ENCODE measurements at places on chromosomes 7 and 10. TPM values are rescaled to one million over a fixed set of nuclear protein-coding genes. Genes with fewer than 3 reads are reported as not detected.

- no peak overlapping the region for H3K4me3 ChIP-seq
- H3K36me3 ChIP-seq, result peaks cover 12% of the 10 kb centered on the region
- H3K27me3 ChIP-seq, result no peaks in the 10 kb centered on the region
- H3K27ac ChIP-seq, result no peak overlapping the region
Observed at GRCh38 chr7:30546596-30546995, 42.0 kb upstream of the GGCT start.

DNA sequence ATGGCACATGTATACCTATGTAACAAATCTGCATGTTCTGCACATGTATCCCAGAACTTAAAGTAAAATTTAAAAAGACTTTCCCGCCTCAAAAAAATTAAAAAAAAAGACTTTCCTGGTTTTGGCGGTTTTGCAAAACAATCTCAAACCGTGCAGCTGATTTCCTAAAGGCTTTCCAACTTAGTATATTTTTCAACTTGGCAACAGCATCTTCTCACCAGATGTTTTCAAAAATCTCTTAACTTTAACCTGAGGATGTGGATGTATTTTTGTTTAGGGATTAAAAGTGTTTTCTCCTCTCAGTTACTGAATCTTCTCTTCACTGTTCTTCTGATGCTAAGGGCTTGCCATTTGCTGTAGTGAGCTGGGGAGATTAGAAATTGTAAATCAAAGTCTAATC is 96.5 kb upstream of the PLPP4 start:
- H3K4me1 ChIP-seq, result no peaks in the 10 kb centered on the region
- H3K4me3 ChIP-seq, result no peak overlapping the region
- H3K27me3 ChIP-seq, result no peaks in the 10 kb centered on the region

DNA sequence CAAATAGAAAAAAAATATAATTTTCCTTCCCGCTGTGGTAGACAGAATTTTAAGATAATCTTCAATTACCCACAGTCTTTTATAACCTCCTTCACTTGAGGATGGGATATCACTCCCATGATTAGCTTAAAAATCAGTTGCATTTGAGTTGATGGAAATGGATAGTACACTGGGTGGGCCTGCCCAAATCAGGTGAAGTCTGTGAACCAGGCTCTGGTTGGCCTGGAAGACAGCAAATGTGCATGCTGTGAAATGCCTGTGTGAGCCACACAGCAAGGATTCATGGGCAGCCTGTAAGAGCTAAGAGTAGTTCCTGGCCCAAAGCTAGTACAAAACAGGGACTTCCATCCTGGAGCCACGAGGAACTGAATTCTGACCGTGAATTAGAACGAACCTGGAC is 548.0 kb downstream of the CALN1 start:
- H3K4me3 ChIP-seq, result no peak overlapping the region
- no peak for DNase-seq
- H3K27me3 ChIP-seq, result no peaks in the 10 kb centered on the region
- no peak overlapping the region for H3K27ac ChIP-seq

GRCh38 chr7:73341877-73342276 is 13.9 kb downstream of the FKBP6 start:
- peak; percentile 13 for DNase-seq
- no peak overlapping the region for H3K27ac ChIP-seq
- H3K27me3 ChIP-seq, result peaks cover 6% of the 10 kb centered on the region

- H3K27me3 ChIP-seq, result no peaks in the 10 kb centered on the region
- no peak for DNase-seq
- no peak overlapping the region for H3K27ac ChIP-seq
Observed at GRCh38 chr7:79293655-79294142, 159.8 kb downstream of the MAGI2 start.

HGF gene
- not detected for total RNA-seq

GRCh38 chr7:95470452-95470851 is 15.3 kb upstream of the ASB4 start:
- peak; percentile 24 for DNase-seq
- peaks cover 11% of the 10 kb centered on the region for H3K4me1 ChIP-seq
- H3K36me3 ChIP-seq, result no peaks in the 10 kb centered on the region

GRCh38 chr7:105775580-105775979 is 100.8 kb downstream of the ATXN7L1 start:
- peaks cover 2% of the 10 kb centered on the region for H3K36me3 ChIP-seq
- H3K4me3 ChIP-seq, result no peak overlapping the region
- H3K4me1 ChIP-seq, result peaks cover 1% of the 10 kb centered on the region

SLC13A1 gene
- not detected for total RNA-seq

ADAP1 gene
- 16.1 TPM for total RNA-seq

CLDN3 gene
- not detected for total RNA-seq

GRCh38 chr10:88477343-88478085 is 105.6 kb downstream of the RNLS start:
- H3K27me3 ChIP-seq, result no peaks in the 10 kb centered on the region
- H3K36me3 ChIP-seq, result no peaks in the 10 kb centered on the region
- DNase-seq, result no peak
- H3K4me3 ChIP-seq, result no peak overlapping the region
- no peak overlapping the region for H3K27ac ChIP-seq
- H3K4me1 ChIP-seq, result no peaks in the 10 kb centered on the region

ANXA8 gene
- total RNA-seq, result not detected

GRCh38 chr7:119374436-119374835 is 898.5 kb upstream of the KCND2 start:
- no peak overlapping the region for H3K27ac ChIP-seq
- no peak overlapping the region for H3K4me3 ChIP-seq
- no peak for DNase-seq
- H3K4me1 ChIP-seq, result no peaks in the 10 kb centered on the region
- no peaks in the 10 kb centered on the region for H3K36me3 ChIP-seq
- H3K27me3 ChIP-seq, result no peaks in the 10 kb centered on the region

HIPK2 gene
- 18.9 TPM for total RNA-seq

SLC26A3 gene
- total RNA-seq, result not detected
